ENCODE measurements at places on chromosomes 12 and 14.
A peak's percentile ranks its signal among the peaks of the same experiment; 100 is the strongest.

- no peak for DNase-seq
Observed at GRCh38 chr12:19191563-19191962, 62.0 kb downstream of the PLEKHA5 start.

- DNase-seq = no peak
Observed at GRCh38 chr12:117674313-117674712, 294.5 kb downstream of the KSR2 start.

DNA sequence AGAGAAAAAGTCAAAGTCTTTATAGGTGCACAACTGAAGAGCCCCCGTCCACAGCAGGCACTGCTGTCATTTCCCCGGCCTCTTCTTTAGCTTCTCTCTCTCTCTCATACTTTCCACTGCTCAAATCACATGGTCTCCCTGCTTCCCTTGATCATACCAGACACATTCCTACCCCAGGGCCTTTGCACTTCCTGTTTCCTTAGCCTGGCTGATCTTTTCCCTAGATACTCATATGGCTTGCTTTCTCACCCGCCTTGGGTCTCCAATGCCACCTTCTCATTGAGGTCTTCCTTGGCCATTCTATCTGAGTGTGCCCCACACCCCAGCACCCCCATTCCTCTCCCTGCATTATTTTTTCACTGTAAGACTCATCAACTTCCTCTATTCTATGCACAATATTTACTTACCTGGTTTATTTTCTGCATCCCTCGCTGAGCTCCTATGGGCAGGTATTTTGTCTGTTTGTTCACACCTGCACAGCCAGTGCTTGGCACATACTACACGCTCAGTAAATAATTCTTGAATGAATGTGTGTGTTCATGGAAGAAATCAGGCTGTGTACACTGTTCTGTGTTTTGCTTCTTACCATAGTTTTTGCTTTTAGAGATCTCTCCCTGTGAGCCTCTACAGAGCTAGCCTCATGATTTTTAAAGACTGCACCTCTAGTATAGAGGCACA is 31.9 kb downstream of the SERPINA1 start:
- no peak for DNase-seq

- peak; percentile 46 for DNase-seq
Observed at GRCh38 chr14:52473557-52473956, 78.7 kb downstream of the TXNDC16 start.

DNA sequence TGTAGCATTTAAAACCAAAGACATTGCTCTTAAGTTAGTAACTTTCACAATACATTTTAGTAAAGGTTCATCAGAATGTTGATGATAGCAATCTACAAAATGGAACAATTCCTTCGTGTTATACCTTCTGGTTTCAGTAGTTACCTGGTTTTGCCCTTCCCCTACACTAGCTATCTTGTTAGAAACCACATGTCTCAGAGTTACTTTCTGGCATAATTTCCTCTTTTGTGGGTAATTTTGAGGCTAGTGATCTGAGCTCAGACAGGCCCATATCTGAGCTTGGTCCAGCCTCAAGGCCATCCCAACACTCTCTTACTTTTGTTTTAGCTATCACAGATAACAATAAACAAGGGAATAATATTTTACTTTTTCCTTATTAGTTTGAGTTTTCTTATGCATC is 196.9 kb downstream of the KITLG start:
- no peak for DNase-seq

DNA sequence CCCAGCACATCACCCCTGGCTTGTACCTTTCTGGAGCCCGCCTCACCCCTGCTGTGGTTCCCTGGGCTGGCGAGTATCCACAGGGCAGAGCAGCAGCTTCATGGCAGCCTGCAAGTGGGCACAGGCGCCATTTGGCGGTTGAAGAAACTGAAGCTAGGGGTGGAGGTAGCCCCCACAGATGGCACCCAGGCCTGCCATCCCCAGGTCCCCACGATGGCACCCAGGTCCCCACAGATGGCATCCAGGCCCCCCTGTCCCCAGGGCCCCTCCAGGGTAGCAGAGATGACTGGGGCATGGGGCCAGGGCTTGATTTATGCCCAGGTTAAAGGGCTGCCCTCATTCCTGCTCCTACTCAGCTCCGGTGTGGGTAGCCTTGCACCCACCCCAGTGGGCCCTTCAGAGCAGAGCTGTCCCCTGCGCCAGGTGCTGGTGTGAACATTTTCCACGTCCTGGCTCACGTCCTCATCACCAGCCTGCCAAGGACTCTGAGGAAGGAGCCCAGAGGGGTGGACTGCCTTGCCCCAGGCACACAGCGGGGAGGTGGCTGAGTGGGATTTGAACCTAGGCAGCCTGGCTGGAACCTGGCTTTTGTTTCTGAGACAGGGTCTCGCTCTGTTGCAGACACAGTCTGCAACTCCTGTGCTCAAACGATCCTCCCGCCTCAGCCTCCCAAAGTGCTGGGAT is 8.7 kb downstream of the MMP17 start:
- no peak for DNase-seq

DNA sequence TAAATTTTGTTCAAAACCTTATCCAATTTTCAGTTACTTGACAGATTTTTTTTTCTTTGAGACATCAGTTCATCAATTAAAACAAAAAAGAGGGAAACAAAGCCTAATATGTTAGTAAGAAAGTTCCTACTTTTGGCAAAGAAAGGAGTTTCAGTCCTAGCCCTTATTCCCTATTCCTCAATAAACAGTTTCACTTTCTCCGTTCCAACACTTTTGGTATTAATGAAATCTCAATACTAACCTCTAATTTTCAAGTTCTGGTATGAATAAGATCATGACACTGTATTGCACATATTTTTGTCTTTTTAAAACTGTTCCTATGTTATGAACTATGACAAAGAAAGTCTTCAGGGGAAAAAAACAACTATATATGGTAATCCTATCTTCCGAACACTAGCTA is 48.4 kb downstream of the RPS6KA5 start:
- no peak for DNase-seq

DNA sequence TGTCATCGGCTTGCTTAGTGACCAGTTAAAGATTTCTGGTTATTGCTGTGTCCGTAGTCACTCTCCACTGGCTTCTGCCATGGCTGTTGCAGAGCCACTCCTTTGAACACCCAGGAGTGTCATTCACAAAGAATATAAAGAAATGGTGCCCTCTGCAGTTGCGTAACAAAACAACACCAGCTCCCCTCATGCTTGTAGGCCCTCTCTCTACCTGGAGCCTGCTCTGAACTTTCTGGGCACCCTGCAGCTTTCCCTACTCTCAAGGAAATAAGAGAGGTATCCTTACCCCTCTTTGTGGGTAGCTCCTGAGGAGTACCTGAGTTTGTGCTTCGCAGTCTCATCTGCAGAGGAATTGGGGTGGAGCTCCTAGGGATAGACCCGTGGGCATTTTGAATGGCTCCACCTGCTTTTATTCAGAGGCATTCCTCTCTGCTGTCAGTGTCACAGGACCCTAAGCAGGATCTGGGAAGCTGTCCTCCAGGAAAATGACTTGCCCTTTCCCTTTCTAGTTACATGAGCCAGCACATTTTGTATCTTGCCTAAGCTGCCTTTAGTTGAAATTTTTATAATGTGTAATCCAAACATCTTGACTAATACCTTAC is 97.2 kb upstream of the TMEM260 start:
- no peak for DNase-seq

DNA sequence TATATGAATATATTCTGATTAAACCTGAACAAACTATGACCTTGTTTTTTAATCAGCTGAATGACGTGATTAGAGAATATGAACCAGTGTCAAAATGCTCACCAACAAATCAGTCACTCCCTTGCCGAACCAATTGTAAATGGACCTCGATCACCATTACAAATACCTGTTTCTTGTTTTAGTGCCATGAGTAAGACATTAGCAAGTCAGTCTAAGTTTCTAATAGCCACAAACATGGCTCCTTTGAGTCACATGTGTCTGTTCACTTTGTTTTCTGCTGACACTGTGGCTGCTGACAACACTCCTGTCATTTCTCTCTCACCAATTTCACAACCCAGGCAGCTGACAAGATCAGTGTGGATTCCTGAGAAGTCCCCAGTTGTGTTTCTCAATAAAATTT is 286.2 kb upstream of the MDGA2 start:
- no peak for DNase-seq

GRCh38 chr12:131980263-131980662 is 30.5 kb downstream of the EP400 start:
- no peak for DNase-seq

DNA sequence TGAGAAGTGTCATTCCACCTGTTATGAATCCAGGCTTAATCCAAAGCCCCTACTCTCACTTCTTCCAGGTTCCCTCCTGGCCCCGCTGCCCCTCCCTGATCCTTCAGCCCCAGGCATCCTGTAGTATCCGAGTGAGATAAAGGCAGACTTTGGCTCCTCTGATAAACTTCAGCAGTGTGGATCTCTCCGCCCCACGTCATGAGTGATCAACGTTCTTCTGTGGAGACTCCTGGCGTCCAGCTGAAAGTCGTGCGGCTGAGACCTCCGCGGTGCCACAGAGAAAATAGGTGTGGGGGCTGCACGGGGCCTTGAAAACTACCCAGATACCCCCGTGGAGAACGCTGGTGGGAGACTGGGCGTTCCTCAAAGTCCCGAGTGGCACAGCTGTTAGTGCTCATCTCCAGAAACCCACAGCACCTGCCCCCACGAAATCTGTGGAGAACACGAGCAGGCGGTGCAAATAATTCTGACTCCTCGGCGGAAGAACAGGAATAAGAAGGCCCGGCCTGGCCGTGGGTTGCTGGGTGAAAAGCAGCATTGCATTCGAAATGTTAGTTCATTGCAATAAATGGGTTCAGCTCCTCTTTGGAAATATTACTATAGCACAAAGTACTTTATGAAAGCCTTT is 180.0 kb upstream of the RGS6 start:
- no peak for DNase-seq

- DNase-seq = peak; percentile 88
Observed at GRCh38 chr14:23094666-23095195, at the start of gene ACIN1. Gene ACIN1 (minus strand): TSS chr14:23095136. CDS start chr14:23095112, 24 bp downstream.

- no peak for DNase-seq
Observed at GRCh38 chr12:107406932-107407331, 278.7 kb upstream of the PWP1 start.

DNA sequence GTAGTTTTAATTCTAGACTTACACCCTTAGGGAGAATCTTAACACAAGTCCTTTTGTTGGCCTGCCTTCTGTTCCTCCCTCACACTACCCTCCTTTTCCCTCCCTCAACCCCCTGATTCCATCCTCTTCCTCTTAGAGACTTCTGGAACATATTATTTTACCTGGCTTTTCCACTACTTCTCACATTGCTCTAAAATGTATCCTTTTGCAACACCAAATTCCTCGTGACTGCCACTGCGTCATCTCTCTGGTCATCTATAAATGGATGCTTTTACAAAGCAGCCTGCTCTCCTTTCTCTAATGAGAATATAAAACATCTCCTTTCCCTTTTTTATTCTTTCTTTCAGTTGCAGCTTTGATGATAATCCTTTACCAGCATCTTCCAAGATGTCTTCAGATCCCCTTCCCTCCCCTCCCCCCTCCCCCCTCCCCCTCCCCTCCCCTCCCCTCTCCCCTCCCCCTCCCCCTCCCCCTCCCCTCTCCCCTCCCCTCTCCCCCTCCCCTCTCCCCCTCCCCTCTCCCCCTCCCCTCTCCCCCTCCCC is 93.6 kb downstream of the DIP2B start:
- no peak for DNase-seq

DNA sequence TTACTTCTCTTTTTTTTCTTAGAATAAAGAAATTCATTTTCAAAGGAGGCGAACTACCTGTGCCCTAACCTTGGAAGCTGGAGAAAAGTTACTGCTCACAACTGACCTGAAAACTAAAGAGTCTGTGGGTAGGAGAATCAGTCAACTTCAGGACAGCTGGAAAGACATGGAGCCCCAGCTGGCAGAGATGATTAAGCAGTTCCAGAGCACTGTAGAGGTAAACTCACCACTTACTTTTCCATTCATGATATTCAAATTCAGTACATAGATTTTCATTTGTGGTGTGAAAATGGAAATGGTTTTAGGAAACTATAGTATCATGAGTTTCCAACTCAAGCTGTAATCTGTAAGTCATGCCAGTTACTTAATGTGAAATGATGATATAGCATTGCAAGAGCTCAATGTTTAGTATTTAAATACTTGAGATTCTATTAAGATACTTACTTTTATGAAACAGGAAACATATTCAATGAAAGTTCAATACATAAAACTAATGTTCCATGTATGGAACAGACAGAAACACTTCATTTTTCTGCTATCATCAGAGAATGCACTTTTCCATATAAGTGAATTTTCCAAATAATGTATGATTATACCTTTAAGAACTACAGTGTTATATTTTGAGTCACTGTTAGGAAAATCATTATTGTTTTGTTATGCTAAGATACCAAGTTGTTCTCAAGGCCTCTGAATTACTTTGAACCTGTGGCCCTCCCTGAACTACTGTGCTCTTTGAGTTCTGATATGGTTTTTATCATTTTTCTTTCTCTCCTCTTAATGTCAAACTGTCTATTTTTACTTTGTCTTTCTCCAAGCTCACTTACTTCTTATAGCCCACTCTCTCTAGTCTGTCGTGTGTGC is 119.0 kb downstream of the ESR2 start:
- no peak for DNase-seq

- DNase-seq = no peak
Observed at GRCh38 chr14:85057221-85057620, 472.7 kb upstream of the FLRT2 start.

DNA sequence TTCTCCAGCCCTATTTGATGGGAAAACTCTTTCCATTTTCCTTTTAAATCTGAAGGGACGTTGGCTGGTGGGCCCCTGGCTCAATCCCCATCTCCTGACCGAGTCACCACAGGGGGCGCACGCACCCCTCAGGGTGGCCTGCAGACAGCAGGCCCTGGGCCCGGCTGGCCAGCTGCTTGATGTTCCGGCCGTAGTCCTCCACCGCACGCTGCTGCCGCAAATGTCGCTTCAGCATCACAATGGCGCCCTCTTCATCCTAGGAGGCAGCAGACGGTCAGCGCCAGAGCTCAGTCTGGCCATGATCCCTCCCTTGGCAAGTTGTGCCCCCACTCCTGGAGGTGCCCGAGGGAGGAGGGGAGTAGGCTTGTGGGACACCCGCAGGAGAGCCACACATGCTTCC is 70.0 kb downstream of the PLEKHG3 start:
- no peak for DNase-seq

DNA sequence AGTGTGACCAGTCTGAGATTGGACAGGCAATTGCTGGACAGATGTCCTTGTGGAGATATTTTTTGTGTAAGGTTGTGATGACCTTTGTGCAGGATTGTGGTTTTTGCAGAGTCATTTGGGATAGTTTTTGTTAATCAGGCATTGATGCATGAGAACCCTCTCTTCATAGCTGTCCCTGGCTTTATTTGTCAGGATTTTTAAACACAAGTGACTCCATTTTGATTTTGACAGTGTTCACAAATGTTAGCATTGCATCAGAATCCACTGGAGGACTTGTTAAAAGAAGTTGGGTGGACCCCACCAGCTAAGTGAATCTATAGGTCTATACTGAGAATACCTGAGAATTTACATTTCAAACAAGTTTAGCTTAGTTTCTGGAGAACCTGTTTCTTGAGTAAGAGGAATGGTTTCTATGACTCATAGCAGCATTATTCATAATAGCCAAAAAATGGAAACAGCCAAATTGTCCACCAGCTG is 11.8 kb downstream of the FNTB start:
- no peak for DNase-seq

DNA sequence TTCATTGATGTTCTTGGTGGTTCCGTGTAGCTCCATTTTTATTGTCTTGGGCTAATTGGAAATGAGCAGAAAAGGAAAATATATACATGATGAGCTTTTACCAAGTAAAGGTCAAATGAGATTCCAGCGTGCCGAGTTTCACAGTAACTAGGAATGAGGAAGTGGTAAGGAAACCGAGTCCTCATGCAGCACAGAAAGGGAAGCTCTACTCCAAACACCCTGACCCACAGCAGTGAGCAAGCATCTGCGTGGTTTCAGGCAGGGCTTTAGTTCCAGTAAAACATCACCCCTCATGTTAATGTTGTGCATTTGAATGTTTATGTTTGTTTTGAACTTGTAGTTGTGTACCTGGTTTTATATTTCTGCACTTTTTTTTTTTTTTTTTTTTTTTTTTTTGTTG is 208.0 kb downstream of the SLC41A2 start:
- no peak for DNase-seq
